ENCODE measurements at places on chromosomes 1 and 21.

GRCh38 chr1:227140376-227140775 is 177.9 kb downstream of the CDC42BPA start:
- DNase-seq, result no peak

DNA sequence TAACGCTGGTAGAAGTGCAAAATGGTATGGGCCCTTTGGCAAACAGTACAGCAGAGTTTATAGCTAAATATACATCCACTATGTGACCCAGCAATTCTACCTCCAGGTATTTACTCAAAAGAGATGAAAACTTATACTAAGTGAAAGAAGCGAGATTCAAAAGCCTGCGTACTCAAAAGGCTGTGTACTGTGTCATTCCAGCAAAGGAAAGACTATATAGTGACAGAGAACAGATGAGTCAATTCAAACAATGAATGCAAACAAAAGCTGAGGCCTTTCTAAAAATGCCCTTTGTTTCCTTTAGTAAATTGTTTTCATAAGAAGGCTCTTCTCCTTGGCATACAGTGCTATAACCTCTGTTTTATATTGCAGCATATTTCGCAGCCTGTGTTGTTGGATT is 268.8 kb upstream of the CSF3R start:
- no peak for DNase-seq

GRCh38 chr1:167229719-167230385 is 9.2 kb downstream of the POU2F1 start:
- DNase-seq, result no peak

DNA sequence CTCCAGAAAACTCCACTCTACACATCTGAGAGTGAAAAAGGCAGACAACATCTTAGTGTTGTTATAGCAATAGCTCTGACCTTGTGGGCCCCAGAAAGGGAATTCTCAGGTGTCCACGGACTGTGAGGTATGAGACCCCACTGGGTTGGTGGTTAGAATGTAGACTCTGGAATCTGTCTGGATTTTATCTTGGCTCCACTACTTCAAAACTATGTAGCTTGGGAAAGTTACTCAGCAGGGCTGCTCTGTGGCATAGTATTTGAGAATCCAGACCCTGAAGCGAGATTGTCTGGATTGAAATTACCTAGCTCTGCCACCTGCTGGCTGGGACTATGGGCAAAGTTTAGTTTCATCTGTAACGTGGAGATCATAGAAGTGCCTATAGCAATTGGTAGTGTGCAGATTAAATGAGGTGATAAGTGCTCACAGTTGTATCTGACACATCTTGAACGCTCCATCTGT is 25.8 kb downstream of the PRDM2 start:
- peak; percentile 56 for DNase-seq

DNA sequence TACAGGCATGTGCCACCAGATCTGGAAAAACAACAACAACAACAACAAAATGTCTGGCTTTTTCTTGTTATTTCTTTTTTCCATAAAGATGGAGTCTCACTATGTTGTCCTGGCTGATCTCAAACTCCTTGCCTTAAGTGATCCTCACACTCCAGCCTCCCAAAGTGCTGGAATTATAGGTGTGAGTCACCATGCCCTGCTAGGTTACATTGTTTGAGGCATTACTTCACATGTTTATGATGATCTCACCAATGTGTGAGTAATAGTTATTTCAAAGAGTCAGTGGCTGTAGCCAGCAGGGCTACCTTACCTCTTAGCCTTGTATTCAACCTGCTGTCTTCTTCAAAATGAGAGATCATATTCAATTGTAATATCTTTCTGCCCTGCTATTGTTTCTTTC is 445.7 kb downstream of the AMY1C start:
- DNase-seq, result no peak

- DNase-seq, result no peak
These were observed 87.0 kb downstream of the NRIP1 start for GRCh38 chr21:14977814-14978213.

- DNase-seq, result no peak
These were observed 3.9 kb downstream of the LINGO4 start for GRCh38 chr1:151801310-151801820.

GRCh38 chr1:31730336-31731048 is 26.7 kb upstream of the COL16A1 start:
- no peak for DNase-seq

GRCh38 chr1:220761688-220762427 is 13.7 kb downstream of the MTARC2 start:
- DNase-seq, result no peak

DNA sequence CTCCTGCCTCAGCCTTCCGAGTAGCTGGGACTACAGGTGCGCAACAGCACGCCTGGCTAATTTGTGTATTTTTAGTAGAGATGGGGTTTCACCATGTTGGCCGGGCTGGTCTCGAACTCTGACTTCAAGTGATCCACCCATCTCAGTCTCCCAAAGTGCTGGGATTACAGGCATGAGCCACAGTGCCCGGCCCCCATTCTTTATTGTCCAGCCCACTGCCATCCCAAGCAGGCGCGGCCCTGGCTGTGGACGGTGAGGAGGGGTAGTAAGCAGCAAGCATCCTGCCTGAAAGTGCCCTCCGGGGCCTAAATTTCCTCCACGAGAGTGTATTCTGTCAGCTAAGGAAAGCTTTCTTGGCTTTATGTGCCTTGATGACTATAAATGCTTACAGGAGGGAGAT is 113.2 kb upstream of the CSF3R start:
- no peak for DNase-seq

- no peak for DNase-seq
These were observed 12.4 kb downstream of the C8B start for GRCh38 chr1:56953386-56953785.

- peak; percentile 2 for DNase-seq
These were observed at the start of gene WLS for GRCh38 chr1:68232289-68233148. Gene WLS, minus strand, starts transcription at chr1:68232523. Its CDS starts 224 bp downstream, at chr1:68232299.

DNA sequence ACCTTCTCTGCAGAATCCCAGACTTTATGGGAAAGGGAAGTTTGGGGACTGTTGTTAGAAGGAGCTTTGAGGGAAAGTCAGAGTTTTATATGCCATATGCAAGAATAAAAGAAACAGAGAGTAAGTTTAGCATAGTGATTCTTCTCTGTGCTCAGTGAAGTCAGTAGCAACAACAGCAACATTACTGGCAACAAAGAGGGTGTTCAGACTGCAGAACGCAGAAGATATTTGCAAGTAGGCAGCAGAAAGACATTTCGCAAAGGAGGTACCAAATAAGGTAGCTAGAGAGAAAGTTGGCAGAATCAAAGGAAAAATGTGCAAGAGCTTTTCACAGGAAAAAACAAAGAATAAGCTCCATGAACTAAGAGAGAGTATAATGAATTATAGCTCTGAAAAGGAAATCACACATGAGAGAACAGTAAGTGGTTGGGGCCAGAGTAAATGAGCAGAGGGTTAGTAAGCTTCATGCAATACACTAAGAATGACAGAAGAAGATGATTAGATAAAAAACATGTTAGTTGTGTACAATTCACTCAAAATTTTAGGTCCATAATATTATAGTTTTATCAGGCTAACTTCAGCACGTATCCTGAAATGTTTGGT is 98.1 kb downstream of the NEGR1 start:
- no peak for DNase-seq

DNA sequence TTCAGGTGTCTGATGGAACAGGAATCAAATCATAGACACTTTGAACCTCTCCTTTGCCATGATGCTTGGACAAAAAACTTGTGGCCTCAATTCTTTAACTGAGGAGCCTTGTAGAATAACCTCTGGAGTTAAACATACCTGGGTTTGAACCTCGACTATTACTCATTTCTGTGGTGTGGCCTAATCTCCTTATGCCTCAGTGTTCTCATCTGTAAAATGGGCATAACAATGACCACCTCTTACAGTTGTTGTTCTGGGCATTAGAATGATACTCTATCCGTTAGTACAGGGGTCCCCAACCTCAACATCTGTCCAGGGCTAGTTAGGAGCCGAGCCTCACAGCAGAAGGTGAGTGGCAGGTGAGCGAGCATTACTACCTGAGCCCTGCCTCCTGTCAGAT is 137.2 kb downstream of the ROR1 start:
- no peak for DNase-seq

DNA sequence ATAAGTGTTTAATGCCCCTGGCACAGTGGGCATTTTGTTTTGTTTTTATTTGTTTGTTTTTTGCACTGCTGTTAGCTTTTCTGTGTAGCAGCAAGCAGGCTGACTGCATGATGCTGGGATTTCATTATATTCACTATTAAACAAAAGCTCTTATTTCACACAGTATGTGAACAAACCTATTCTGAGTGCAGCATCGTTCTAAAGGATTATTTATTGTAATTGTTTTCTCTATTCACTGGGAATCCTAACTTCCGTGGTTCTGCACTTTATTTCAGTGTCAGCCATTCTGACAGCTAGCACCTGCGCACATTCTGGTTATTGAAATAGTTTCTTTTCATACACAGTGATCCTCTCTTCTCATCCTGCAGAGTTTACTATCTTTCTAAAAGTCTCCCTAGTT is 595.0 kb downstream of the NEGR1 start:
- DNase-seq, result no peak

DNA sequence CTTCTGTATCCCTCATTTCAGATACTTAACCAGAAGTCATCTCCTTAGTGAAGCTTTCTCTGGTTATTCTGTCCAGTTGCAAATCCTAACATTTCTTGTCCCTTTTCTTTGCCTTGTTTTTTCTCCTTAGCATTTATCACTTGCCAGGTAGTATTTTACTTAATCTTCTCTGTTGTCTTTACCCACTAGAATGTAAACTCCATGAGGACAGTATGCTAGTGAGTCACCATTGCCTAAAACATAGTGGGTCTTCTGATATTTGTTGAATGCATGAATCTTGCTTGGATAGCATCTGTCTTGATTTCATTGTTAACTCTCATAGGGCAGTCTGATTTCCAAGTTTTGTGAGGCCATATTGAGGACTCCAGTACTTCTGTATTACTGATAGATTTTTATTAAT is 9.6 kb downstream of the CAPZA1 start:
- no peak for DNase-seq

DNA sequence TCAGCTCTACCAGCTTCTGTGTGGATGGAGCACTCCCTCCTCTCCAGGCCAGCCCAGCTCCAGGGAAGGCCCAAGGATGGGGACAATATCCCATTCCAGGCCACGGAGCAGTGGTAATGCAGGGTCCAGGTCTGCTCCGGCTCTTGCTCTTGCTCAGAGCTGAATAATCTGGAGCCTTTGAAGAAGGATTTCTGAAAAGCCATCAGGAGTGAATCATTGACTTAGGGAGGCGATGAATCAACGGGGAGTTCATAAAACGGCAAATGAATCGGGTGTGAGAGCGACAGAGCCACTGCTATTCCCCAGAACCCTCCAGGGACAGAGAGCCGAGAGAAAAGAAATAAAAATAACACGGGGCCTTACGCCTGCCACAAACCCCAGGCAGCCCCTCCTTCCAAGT is 7.7 kb downstream of the POU3F1 start:
- DNase-seq, result no peak

DNA sequence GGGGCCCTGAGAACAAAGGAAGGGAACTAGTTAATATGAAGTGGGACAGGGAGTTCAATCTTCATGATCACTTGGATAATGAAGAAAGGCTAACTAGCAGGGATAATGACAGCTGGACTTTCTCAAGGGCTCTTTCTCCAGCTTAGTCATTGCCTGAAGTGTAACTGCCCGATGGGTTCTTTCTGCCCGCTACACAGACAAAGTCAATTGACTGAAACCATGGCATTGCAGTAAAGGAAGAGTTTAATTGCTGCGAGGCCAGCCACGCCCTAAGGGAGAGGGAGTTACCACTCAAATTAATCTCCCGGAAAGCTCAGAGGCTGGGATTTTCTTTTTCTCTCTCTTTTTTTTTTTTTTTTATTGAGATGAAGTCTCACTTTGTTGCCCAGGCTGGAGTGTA is 16.6 kb upstream of the SLC2A5 start:
- DNase-seq, result no peak

Measured in activated CD4-positive, alpha-beta T cell treated with anti-CD3 and anti-CD28 coated beads for 48 hours (primary cell).